ENCODE measurements at places on chromosomes 16 and 17. TPM values are rescaled to one million over a fixed set of nuclear protein-coding genes. Genes with fewer than 3 reads are reported as not detected.

Gene CDH1
- polyA plus RNA-seq: not detected

Gene CAVIN1
- polyA plus RNA-seq: not detected

Gene LPO
- polyA plus RNA-seq: not detected

Gene WNK4
- polyA plus RNA-seq: not detected

Gene MT4
- polyA plus RNA-seq: not detected

Gene MAP2K6
- polyA plus RNA-seq: 5.1 TPM

Gene PDILT
- polyA plus RNA-seq: not detected

Gene MT1F
- 4.5 TPM for polyA plus RNA-seq

Gene VPS4A
- polyA plus RNA-seq: 27.1 TPM

Gene KRTAP4-5
- not detected for polyA plus RNA-seq

DNA sequence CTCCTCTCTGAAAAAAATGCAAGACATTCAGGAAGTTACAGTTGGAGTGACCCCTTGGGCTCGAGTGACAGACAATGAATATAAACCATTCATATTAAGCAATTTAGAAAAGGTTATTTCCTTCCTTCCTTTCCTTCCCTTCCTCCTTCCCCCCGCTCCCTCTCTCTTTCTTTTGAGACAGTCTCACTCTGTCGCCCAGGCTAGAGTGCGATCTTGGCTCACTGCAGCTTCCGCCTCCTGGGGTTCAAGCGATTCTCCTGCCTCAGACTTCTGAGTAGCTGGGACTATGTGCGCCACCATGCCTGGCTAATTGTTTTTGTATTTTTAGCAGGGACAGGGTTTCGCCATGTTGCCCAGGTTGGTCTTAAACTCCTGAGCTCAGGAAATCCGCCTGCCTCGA, 13.2 kb downstream of the PSMD12 start:
- peak overlapping the region; percentile 57 for H3K4me3 ChIP-seq
- H3K36me3 ChIP-seq: peaks cover 15% of the 10 kb centered on the region
- DNase-seq: no peak

GRCh38 chr16:81650982-81651562, 128.0 kb upstream of the PLCG2 start:
- peaks cover 14% of the 10 kb centered on the region for H3K4me1 ChIP-seq
- H3K36me3 ChIP-seq: no peaks in the 10 kb centered on the region
- no peak for DNase-seq
- H3K27me3 ChIP-seq: no peaks in the 10 kb centered on the region
- H3K27ac ChIP-seq: no peak overlapping the region

- H3K27me3 ChIP-seq: peaks cover 19% of the 10 kb centered on the region
- H3K36me3 ChIP-seq: peaks cover 8% of the 10 kb centered on the region
- H3K27ac ChIP-seq: no peak overlapping the region
- no peak overlapping the region for H3K4me3 ChIP-seq
These were observed 7.9 kb upstream of the BAIAP2 start for GRCh38 chr17:81027038-81027437.

DNA sequence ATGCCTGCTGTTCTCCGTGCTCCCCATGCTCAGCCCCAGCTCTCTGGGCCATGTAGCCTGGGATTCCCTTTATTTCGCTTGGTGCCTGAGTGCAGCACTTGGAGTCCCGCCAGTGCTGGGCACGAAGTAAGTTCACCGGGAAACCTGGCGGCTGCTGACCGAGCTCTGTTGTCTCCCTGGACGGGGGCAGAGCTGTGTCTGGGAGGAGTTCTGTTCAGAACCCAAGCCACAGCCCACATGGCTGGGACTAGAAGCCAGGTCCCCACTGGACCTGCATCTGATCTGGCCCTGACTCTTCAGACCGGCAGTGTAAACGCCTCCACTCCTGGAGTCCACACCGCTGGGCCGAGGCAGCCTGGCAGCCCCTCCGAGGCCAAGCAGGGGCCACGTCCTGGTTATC, 37.5 kb upstream of the CIBAR2 start:
- peaks cover 21% of the 10 kb centered on the region for H3K27me3 ChIP-seq
- H3K27ac ChIP-seq: no peak overlapping the region
- no peak overlapping the region for H3K4me3 ChIP-seq
- no peak for DNase-seq

DNA sequence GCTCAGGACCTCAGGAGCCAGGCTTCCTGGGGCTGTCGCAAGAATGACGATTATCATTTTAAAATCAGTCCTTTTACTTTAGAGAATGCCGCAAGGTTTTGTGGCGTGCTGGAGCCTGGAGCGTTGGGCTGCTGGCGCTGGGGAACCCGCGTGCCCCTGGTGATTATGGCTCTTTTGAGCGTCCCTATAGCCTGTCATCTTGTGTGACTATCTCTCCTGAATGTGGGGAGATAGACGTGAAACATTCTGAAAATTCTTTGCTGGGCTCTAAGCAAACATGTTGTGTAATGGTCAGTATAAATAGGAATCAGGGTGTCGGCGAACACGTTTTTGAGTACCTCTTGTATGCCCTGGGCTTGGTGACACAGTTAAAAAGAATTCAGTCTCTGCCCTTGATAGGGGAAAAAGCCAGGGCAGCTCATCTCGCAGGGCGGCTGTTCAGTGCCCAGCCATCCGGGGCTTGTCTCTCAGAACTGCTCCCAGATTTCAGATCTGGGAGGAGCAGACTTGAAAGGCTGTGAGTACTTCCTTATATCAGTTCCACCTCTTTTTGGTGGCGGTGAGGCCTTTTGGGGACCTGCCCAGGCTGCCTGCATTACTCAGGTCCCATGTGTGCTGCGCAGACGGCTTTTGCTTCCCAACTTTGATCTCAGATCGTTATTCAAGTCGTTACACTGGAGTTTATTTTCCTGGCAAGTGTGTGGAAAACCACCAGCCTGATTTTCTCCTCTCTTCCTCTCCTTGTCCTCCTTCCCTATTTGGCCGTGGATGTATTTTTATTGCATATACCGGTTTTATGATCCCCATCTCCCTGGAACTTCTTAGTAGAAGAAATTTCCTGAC, 973 bp downstream of the SLC7A6 start:
- peak overlapping the region; percentile 99 for H3K27ac ChIP-seq
- H3K27me3 ChIP-seq: no peaks in the 10 kb centered on the region
- H3K36me3 ChIP-seq: no peaks in the 10 kb centered on the region
- peak overlapping the region; percentile 97 for H3K4me3 ChIP-seq
- no peak for DNase-seq

- peaks cover 12% of the 10 kb centered on the region for H3K36me3 ChIP-seq
- no peak overlapping the region for H3K27ac ChIP-seq
- H3K4me3 ChIP-seq: no peak overlapping the region
These were observed 13.8 kb downstream of the CLUAP1 start for GRCh38 chr16:3514621-3515020.

- peaks cover 21% of the 10 kb centered on the region for H3K36me3 ChIP-seq
- DNase-seq: peak; percentile 63
- H3K27ac ChIP-seq: peak overlapping the region; percentile 99
- H3K27me3 ChIP-seq: no peaks in the 10 kb centered on the region
These were observed 11.4 kb downstream of the CCR7 start for GRCh38 chr17:40553694-40554534.

GRCh38 chr17:74641224-74641957, 17.9 kb upstream of the CD300E start:
- peak overlapping the region; percentile 21 for H3K27ac ChIP-seq
- no peaks in the 10 kb centered on the region for H3K36me3 ChIP-seq
- DNase-seq: peak; percentile 43
- peaks cover 82% of the 10 kb centered on the region for H3K4me1 ChIP-seq

GRCh38 chr16:54952195-54952594, 21.5 kb downstream of the IRX5 start:
- no peaks in the 10 kb centered on the region for H3K4me1 ChIP-seq
- no peak for DNase-seq
- H3K27me3 ChIP-seq: peaks cover 46% of the 10 kb centered on the region
- no peak overlapping the region for H3K4me3 ChIP-seq
- no peak overlapping the region for H3K27ac ChIP-seq

DNA sequence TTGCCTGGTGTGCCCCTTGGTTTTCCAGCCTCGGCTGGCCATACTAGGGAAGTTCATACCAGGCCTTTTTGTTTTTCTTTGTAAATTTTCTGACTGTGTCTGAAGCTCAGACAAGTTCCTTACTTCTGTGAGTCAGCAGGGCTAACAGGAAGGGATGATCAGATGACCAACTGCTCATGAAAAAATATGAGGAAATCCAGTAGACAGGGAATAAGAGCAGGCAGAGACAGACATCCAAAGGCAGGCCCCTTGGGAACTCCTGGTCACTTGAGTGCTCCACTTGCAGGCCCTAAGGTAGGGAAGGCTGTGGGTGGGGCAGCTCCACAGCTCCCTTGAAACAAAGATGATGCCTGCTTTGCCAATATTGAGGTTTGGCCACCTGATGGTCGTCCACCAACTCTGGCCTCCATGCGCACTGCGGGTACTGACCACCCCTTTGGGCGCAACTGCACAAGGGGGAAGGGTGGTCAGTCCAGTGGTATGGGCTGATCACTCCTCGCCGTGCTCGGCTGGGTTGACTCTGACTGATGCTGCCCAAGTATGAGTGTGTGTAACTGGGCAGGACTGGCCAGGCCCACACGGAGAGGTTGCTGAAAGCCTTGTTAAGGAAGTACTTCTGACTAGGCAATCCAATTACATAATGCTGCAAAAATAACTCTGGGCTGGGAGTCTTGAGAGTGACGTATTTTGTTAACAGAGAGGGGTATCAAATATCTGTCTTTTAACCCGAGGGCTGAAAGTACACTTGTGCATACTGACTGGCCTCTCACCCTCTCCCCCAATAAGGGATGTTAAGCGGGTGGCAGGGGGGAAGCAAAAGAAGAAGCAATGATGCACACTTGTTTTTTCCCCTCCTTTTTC, 20.8 kb upstream of the ZFHX3 start:
- peaks cover 16% of the 10 kb centered on the region for H3K4me1 ChIP-seq
- H3K27me3 ChIP-seq: peaks cover 69% of the 10 kb centered on the region
- no peak overlapping the region for H3K27ac ChIP-seq
- H3K36me3 ChIP-seq: no peaks in the 10 kb centered on the region

GRCh38 chr16:87319011-87319410, 1.8 kb upstream of the C16orf95 start:
- H3K4me1 ChIP-seq: peaks cover 23% of the 10 kb centered on the region
- no peak for DNase-seq
- H3K27ac ChIP-seq: peak overlapping the region; percentile 94
- H3K4me3 ChIP-seq: peak overlapping the region; percentile 93
- no peaks in the 10 kb centered on the region for H3K27me3 ChIP-seq

DNA sequence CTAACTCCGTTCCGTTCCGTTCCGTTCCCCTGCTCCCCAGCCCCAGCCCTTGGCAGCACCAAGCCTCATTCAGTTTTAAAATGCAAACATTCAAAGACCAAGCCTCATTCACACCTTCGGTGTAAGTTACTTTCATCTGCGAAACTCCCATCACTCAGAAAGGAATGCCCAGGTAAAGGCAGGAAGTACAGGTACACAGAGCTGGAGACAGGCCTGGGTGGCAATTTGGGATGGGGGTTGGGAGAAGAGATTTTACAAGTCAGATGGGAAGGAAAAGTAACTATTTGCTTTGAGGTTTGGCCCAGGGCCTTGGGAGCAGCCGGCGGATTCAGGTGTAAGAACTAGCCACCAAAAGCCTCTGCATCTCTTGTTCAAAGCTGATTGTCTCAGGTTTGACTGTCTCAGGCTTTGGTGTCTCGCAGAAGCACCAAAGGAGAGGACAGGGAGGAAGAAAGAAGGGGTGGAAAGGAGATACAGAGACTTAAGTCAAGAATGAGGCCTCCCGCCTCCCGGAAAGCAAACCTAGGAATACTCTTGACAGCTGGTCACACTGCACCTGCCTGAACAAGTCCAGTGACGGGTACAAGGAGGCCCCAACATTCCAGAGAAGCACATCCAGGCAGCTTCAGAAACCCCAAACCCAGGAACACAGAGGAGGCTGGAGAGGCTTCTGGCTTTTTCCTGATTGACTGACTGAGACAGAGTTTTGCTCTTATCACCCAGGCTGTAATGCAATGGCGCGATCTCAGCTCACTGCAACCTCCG, 54.7 kb downstream of the NXN start:
- no peaks in the 10 kb centered on the region for H3K36me3 ChIP-seq
- H3K4me1 ChIP-seq: no peaks in the 10 kb centered on the region
- peaks cover 14% of the 10 kb centered on the region for H3K27me3 ChIP-seq
- no peak overlapping the region for H3K27ac ChIP-seq
- no peak for DNase-seq

DNA sequence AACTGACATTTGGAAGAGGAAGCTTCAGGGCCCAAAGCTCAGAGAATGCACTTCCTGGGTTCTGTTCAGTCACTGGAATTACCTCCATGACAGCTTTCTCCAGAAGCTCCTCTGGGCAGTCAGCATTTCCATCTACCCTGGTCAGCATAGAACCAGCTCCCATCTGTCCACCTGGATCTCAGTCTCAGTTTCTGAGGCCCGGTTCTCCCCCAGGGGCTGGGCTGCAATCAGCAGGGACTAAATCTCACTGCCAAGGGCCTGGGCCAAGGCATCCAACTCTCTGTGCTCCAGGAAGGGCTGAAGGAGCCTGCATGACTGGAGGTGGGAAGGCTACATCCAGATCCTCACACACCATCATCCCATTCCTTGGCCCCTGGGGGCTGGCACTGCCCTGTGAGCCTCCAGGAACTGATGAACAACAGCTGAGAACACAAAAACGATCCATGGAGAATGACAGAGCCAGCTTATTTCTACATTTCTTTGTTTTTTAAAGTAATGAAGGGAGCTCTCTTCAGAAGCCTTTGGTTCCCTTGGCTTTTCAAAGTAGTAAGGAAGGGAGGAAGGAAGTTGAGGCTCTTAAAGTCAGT, 66.3 kb upstream of the MRTFB start:
- H3K27me3 ChIP-seq: peaks cover 7% of the 10 kb centered on the region
- no peak for DNase-seq
- H3K4me3 ChIP-seq: no peak overlapping the region
- peaks cover 22% of the 10 kb centered on the region for H3K4me1 ChIP-seq
- H3K27ac ChIP-seq: no peak overlapping the region
- no peaks in the 10 kb centered on the region for H3K36me3 ChIP-seq

- no peaks in the 10 kb centered on the region for H3K36me3 ChIP-seq
- no peak overlapping the region for H3K4me3 ChIP-seq
- H3K27me3 ChIP-seq: peaks cover 36% of the 10 kb centered on the region
- DNase-seq: no peak
- no peak overlapping the region for H3K27ac ChIP-seq
- no peaks in the 10 kb centered on the region for H3K4me1 ChIP-seq
These were observed 140.3 kb downstream of the CCT6B start for GRCh38 chr17:34820922-34821321.

GRCh38 chr17:8332128-8332527, 7.5 kb upstream of the ODF4 start:
- peaks cover 7% of the 10 kb centered on the region for H3K36me3 ChIP-seq
- no peak for DNase-seq
- H3K27ac ChIP-seq: no peak overlapping the region
- H3K27me3 ChIP-seq: peaks cover 30% of the 10 kb centered on the region

DNA sequence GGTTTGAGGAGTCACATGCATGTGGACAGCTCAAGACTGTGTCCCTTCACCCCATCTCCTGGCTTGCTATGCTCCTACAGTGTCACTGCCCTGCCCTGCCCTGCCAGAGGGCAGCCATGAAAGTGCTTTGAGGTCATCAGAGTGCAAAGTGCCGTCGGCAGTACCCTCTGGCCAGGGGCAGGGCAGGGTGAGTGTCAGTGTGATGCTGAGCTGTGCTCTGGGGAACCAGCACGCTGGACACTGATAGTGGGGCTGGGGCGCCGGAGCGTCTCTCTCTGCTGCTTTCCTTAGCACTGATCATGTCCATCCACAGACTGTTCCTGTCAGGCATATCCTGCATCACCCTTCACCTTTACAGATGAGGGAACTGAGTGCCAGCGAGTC, 1.6 kb upstream of the SPATA32 start:
- H3K27ac ChIP-seq: peak overlapping the region; percentile 11
- no peak overlapping the region for H3K4me3 ChIP-seq
- H3K36me3 ChIP-seq: no peaks in the 10 kb centered on the region
- H3K27me3 ChIP-seq: no peaks in the 10 kb centered on the region
- DNase-seq: no peak

- DNase-seq: peak; percentile 5
- no peak overlapping the region for H3K4me3 ChIP-seq
- no peak overlapping the region for H3K27ac ChIP-seq
- no peaks in the 10 kb centered on the region for H3K27me3 ChIP-seq
- H3K36me3 ChIP-seq: peaks cover 54% of the 10 kb centered on the region
These were observed 28.3 kb downstream of the VPS35L start for GRCh38 chr16:19583665-19584300.
